Type B pancreatic cell (in vitro differentiated cells): ENCODE measurements at places on chromosomes 11 and 22.

DNA sequence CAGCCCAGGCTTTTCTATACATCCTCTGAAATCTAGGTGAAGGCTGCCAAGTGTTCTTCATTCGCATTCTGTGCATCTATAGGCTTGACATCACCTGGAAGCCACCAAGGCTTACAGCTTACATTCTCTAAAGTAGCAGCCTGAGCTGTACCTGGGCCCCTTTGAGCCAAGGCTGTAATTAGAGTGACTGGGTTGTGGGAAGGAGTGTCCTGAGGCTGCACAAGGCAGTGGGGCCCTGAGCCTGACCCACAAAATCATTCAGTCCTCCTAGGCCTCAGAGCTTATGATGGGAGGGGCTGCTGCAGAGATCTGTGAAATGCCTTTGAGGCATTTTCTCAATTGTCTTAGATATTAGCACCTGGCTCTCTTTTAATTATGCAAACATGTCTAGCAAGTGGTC, 33.0 kb upstream of the RDX start:
- DNase-seq: no peak

- DNase-seq: no peak
Measured at GRCh38 chr11:57358543-57358961, 20.4 kb downstream of the P2RX3 start.

- DNase-seq: no peak
Measured at GRCh38 chr11:64320556-64320955, 2.6 kb downstream of the PRDX5 start.

- no peak for DNase-seq
Measured at GRCh38 chr11:60513496-60514460, 1.4 kb upstream of the MS4A13 start.

DNA sequence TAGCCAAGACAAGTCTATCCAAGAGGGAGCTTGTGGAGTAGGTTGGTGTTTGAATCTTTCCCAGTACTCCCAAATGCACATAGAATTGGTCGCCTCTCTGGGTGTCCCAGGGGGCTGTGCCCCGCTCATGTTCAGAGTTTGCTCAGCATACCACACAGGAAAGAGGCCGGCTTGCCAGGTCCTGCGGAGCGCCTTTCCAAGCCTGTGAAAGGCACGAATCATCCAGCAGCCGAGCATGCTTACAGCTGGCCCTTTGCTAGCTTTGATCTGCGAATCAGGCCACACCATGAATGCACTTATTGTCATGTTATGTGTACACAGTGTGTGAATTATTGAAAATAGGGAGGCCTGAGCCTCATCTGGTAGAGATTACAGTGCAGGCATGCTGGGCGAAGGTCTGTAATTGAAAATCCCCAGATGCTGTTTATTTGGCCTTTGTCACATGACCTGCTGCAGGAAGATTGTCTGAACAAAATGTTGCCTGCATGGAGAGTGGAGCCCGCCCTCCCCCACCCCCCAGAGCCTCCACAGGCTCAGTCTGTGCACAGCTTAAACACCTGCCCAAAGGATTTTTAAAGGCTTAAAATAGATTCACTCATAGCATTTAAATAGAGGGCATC, 163.3 kb upstream of the RASSF10 start:
- DNase-seq: peak; percentile 74

DNA sequence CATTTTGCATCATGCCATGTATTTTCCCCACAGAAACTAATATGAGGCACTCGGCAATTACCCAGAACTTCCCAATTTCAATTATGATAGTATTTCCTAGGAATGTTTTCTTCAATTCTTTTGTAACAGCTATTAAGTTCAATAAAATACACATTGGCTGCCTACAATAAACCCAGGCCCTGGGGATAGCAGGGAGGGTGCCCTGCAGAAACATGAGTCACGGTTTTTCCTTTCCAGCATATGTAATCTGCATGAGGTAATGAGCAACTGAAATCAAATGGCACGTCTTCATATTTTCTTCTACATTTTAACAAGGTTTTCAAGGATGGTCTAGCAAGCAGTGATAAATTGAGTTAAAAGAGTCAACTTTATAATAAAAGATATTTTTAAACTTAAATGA, 32.0 kb downstream of the GUCY1A2 start:
- no peak for DNase-seq

DNA sequence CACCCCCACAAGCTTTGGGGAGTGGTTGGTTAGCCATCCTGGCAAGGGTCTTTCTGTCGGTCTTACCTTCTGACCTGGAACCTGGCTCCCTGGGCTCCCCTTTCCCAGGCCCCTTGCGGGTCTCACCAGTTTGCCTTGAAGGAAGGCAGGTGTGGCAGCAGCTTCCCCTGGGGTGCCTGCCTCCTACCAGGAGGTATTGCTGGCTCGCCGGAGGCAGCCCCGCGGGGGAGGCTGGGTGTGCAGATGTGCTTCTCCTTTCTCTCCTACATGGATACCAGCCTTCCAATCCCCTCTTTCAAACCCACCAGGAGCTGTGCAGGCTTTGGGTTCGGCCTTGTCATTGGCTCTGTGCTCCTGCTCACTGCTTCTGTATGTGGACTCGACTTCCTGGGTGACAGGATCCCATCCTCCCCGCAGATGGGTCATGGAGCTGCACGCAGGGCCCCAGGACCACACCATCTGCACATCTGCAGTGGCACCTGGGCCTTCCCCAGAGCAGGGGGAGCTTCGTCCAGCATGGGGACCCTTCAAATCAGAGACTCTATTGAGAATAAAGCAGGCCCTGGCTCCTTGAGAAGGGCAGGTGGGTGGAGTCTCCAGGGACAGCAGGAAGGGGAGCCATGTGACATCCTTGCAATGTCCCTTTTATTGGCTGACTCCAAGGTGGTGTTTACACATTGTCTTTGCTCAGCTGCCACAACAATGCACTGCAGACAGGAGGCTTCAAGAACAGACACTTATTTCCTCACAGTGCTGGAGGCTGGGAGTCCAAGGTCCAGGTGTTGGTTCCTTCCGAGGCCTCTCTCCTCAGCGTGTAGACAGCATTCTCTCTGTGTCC, 592.0 kb downstream of the BRD1 start:
- DNase-seq: peak; percentile 56

GRCh38 chr11:33259869-33260268, 2.7 kb downstream of the HIPK3 start:
- no peak for DNase-seq

DNA sequence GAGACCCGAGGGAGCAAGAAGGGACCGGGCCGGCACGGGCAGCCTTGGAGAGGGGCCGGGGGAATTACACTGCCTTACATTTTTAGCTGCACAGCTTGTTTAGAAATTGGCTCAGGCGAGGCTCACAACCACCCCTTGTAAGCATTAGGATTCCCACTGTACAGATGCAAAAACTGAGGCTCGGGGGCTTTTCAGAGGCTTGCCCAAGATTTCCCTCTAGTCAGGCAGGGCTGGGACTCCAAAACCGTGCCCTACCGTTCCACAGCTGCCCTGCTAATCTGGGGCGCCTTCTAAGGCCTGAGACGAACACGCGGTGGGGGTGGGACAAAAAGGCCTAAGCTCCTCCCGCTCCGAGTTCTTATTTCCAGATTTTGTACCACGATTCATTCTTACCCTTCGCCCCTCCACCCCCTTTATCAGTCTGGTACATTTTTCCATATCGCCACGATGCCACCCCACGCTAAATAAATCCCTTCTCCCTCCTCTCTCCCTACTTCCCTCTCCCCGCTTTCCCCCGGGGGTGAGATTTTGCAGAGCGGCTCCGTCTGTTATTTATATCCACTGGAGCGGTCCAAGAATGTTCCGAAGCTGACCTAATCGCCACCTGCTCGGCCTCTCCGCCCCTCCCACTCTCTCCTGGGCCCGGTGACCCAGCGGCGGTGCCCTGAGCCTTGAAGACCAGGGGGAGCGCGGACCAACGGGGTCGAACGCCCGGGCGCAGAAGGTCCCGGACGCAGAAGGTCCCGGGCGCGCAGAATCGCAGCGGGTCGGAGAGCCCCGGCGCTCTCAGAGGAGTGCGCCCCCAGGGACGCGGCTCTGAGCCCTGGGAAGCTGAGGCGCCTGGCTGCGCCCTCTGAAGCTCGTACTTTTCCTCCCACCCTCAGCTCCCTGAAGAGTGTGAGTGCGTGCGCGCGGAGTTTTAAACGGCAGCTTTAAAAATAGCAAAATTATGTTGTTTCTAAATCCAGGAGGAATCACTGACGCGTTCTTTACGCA, 764 bp upstream of the PACSIN3 start:
- DNase-seq: no peak

GRCh38 chr11:125329786-125330185, 165.2 kb downstream of the PKNOX2 start:
- DNase-seq: no peak

GRCh38 chr11:94653561-94653960, 86.4 kb downstream of the PIWIL4 start:
- DNase-seq: peak; percentile 31

DNA sequence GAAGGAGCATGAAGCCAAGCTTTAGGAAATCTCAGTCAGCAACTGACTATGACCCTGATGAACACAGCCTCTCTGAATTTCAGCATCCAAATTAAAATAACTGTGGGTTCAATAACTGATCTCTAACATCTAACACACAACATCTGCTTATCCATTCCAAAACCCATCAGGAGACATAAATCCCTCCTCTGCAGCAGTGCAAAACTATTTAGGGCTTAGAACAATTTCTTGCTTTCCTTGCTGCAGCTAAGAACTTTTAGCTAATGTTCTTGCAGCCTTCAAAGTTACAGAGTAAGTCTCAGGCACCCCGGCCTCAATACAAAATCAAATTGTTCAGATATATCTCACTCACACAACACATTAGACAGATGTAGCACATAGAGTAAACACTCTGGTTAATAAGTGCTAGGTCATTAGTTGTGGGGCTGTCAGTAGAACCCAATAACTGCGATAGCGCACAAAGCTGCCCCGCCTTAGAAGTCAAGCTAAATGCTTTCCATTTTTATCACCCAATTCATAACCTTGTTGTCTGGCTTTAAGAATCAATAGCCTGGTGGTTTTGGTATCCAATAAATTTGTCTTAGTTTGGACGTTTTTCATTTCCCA, 139.6 kb downstream of the LARGE1 start:
- DNase-seq: no peak

DNA sequence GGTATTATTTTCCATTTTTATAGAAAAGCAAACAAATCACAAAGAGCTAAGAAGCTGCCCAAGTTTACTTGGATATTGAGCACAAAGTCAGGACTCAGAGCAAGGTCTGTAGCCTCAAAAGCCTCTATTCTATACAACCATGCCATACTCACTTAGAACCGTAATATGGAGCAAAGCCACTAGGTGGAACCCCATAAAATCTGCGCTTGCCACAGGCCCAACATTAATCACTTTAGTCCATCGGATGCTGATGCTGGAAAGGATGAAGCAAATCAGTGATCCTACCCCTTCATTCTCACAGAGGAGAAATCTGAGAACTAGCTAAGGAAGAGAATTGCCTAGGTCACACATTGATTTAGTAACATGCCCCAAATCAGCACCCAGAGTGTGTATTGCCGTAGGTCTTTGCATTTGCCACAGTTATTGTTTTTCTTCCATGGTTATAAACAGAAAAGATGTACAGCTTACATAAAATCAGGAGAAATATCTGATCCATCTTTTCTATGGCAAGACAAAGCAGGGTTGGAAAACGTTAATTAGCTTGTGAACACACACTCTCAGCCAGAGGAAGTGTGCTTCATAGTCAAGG, 56.7 kb upstream of the RAB38 start:
- DNase-seq: no peak

DNA sequence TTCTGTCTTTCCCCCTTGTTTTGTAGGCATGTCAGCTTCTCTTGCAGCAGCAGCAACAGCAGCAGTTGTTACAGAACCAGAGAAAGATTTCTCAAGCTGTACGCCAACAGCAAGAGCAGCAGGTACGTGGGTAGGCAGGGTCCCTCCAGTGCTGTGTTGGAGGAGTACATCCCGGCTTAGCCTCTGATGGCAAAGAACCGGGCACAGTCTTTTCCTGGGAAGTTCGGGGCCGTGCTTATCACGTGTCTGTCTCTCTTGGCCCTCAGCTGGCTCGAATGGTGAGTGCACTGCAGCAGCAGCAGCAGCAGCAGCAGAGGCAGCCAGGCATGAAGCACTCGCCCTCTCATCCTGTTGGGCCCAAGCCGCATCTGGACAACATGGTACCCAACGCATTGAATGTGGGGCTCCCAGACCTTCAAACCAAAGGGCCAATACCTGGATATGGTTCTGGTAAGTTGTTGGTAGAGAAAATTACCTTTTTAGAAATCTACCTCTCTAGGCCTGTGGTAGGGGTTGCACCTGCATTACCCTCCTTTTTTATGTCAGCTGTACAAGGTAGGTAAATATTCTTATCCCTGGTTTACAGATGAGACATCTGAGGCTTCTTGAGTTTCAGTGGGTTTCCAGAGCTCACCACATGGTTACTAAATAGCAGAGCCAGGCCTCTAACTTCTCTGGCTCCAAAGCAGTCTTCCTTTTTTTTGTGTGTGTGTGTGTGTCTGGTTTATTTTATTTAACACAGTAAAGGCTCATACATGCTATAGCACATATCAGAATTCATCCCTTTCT, 45.2 kb upstream of the ADSL start:
- no peak for DNase-seq

DNA sequence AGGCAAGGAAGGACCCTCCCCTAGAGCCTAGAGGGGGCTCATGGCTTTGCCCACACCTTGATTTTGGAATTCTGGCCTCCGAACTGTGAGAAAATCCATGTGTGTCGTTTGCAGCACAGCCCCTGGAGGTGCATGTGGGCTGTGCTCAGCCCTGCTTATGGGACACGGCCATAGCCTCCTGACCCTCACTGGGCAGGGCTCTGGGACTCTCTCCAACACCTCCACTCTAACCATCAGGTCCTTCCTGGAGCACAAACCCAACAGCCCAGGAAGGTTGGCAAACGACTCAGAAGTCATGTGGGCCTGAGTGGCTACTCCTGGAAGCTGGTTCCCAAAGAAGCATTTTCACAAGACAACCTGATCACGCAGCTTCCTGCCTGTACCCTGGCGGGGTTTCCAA, 144.1 kb downstream of the CTTN start:
- DNase-seq: no peak

DNA sequence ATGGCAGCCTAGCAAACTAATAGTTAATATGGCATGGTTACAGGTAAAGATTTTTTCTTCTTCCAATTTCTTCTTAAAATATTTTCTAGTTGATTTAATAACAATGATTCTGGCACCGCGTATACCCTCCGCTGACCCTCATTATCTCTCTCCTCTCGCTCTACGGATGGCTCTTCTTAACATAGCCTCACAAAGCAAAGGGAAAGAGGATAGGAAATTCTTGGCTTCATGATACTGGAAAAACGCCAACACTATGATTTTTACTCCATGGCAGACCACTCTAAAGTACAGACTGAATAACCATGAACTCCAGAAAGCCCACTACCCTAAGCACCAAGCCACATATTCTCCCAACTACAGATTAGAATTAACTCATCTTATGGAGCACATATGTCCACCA, 6.1 kb downstream of the PI4KA start:
- no peak for DNase-seq

DNA sequence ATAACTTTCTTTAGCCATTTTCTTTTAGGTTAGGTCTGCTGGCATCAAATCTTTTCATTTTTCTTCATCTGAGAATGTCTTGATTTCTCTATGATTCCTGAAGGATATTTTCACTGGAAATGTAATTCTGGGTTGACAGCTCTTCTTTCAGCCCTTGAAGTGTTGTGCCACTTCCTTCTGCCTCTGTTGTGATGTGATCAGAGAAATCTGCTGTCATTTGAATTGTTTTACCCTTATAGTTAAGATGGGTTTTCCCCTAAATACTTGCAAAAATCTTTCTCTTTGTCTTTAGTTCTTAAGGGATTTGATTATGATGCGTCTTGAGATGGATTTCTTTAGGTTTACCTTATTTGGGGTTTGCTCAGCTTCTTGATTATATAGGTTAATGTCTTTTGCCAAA, 23.0 kb downstream of the USP47 start:
- DNase-seq: no peak

GRCh38 chr22:20026204-20026908, 5.4 kb downstream of the TANGO2 start:
- DNase-seq: no peak
